ENCODE measurements at places on chromosomes 6 and 20.
A peak's percentile ranks its signal among the peaks of the same experiment; 100 is the strongest.

DNA sequence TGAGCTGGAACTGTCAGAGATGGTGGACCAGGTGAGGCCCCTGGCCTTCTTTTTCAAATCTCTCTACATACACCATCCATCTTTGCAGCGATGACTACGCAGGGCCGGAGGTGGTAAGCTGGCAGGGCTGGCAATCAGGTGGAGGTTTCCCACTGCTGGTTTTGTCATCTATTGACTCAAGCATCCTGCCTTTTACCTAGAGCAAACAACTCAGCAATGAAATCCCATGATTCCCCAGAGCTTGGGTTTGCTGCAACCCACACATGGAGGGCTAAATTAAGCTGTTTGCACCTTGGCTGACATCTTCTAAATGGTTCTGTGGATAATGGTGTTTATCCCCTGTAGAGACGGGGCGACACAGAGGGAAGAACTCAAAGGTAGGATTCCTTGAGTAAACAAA, 170.2 kb downstream of the SCP2D1 start:
- no peak for DNase-seq

- no peak for DNase-seq
These were observed 1407.9 kb upstream of the MAP3K7 start for GRCh38 chr6:91994787-91995186.

- peak; percentile 47 for DNase-seq
These were observed 71.9 kb downstream of the SRC start for GRCh38 chr20:37417617-37418467.

DNA sequence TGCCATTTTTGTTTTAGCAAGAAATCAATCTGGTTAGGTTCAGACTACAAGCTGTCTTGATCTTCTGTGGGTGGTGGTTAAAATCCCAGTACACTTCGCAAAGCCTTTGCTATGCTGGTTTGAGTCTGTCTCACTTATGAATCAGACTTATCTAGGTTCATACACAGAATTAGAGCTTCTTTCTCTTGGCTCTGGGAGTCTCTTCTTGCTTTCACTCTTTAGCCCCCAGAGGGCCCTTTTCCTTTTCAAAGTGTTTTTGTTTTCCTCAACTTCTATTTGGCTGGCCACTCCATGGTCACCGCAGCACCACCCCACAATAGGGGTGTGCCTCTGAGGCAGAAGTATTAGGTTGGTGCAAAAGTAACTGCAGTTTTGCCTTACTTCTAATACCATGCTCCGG, 21.3 kb downstream of the ECI2 start:
- DNase-seq: no peak

GRCh38 chr6:112206110-112206458, 48.3 kb downstream of the LAMA4 start:
- DNase-seq: no peak

DNA sequence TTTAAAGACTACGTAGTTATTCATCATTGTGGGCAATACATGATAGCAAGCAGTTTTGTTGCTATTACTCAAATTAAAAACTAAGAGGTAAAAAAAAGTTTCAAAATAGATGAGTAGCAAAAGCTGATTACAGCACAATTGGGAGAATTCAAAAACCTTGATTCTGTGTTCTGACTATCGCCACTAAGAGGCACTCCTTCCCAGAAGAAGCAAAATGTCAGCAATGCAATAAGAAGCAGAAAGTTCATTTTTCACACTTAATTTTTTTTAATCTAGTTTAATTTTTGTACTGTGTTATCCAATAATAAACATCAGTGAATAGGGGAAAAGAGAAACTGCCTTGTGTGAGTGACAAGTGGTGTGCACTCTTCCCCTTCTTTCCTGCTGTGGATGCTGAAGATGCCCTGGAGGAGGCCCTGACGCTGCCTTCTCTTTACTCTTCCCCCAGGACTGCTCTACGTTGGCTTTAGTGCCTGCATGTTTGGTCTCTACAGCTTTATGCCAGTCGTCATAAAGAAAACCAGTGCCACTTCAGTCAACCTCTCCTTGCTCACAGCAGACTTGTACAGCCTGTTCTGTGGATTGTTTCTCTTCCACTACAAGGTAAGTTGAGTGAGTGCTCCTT, 263.2 kb upstream of the PLN start:
- no peak for DNase-seq

GRCh38 chr6:98639089-98639635, 195.2 kb upstream of the POU3F2 start:
- DNase-seq: no peak

GRCh38 chr6:149566410-149567193, 427 bp downstream of the GINM1 start:
- peak; percentile 55 for DNase-seq

- no peak for DNase-seq
These were observed 287.1 kb upstream of the PRDM1 start for GRCh38 chr6:105799056-105799455.

- no peak for DNase-seq
These were observed 34.8 kb downstream of the TOP1 start for GRCh38 chr20:41063442-41063841.

GRCh38 chr6:21085211-21085610, 508.3 kb upstream of the SOX4 start:
- no peak for DNase-seq

GRCh38 chr20:11826334-11826733, 91.4 kb upstream of the BTBD3 start:
- no peak for DNase-seq

GRCh38 chr6:140178520-140178919, 804.1 kb upstream of the CITED2 start:
- peak; percentile 34 for DNase-seq

GRCh38 chr6:87636315-87636714, 46.4 kb downstream of the ORC3 start:
- DNase-seq: no peak

DNA sequence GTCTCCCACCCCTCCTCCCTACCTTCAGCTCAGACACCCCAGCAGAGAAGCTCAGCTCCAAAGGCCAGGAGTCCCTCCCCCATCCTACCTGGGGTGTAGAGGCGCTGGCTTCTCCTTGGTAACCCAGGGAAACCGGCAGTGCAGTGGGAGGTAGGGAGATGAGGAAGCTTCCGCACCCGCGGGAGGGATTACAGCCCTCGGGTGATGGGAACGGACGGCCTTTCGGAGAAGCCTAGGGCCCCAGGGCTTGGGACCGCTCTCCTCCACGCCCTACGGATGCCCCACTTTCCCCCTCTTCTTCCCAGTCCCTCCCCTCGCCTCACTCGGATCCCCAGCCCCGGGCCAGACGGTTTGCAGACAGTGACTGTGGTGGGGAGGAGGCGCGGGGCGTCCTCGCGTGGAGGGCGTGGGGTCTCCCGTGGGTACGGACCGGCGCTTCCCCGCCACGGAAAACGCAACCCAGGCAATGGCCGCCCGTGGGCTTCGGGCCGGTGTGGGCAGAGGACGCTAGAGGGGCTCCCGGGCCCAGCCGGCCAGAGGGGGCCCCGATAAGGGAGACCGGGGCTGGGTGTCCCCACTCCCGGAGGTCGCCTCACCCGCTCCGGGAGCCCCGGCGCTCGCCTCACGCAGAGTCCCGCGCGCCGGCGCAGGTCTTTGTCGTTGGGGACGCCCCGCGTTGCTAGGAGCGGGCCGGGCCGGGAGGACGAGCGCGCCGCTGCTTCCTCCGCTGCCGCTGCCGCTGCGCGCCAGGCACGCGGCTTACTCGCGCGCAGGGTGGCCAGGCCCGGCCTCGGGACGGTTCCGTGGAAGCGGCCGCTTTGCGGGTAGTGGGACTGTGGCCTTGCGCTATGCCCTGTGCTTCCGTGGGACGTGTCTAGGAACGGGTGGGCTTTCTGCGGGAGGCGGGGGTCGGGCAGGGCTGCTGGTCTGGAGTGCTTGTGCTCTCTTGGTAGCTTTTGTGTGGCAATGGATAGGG, 15.8 kb downstream of the AARS2 start:
- DNase-seq: peak; percentile 58

GRCh38 chr6:90463359-90463758, 123.5 kb downstream of the MAP3K7 start:
- no peak for DNase-seq

GRCh38 chr6:164962805-164963204, 346.6 kb downstream of the C6orf118 start:
- DNase-seq: no peak

- no peak for DNase-seq
These were observed 131.4 kb upstream of the ENPP5 start for GRCh38 chr6:46302176-46302575.

DNA sequence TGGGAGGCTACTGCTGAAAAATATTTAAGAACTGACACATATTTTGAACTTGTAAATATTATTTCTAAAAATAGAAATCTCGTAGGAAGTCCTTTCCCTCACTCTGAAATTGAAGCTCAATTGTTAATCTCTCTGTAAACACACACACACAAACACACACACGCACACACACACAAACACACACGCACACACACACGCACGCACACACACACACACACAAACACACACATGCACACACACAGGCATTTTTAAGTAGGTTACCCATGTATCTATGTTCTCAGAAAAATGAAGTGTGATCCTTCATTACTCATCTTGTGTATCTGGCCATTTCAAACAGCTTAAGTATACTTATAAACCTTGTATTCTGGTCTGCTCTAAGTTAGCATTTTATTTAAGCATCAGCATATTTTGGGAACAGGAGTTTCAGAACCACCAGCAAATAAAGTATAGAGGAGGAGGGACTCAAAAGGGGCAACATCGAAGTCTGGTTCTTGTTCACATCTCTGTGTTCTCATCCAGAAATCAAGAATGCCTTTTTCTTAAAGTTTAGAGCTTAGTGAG, 11.6 kb downstream of the CCN6 start:
- DNase-seq: peak; percentile 33

GRCh38 chr20:40571639-40572038, 117.4 kb downstream of the MAFB start:
- DNase-seq: no peak

GRCh38 chr6:76684875-76685274, 612.4 kb upstream of the IMPG1 start:
- peak; percentile 23 for DNase-seq

GRCh38 chr20:32858701-32859372, at the start of gene EFCAB8:
EFCAB8 (plus strand) TSS chr20:32858923; CDS start chr20:32863793, 4,870 bp downstream.
- DNase-seq: peak; percentile 76

- peak; percentile 65 for DNase-seq
These were observed 827 bp downstream of the E2F3 start for GRCh38 chr6:20402342-20403069.

GRCh38 chr6:44219053-44219814, 2.5 kb downstream of the MYMX start:
- DNase-seq: peak; percentile 94

- DNase-seq: no peak
These were observed 5.5 kb downstream of the FOXQ1 start for GRCh38 chr6:1317302-1317815.

DNA sequence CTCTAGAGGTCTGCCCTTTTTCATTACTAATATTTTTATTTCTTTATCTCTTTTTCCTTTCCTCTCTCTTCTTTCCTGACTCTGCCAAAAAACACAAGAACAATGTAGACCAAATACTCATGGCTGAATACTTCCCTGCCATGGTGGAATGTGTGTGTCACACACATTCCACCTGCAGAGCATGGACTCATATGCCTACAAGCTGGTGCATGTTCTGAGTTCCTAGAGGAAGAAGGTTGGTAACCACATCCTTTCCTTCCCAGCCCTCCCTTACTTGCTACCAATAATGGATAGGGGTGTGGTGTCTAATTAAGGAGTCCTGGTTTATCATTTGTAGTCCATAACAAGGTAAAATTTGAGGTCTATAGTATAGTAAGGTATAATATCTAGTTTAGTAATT, 15.2 kb upstream of the CST9L start:
- no peak for DNase-seq

DNA sequence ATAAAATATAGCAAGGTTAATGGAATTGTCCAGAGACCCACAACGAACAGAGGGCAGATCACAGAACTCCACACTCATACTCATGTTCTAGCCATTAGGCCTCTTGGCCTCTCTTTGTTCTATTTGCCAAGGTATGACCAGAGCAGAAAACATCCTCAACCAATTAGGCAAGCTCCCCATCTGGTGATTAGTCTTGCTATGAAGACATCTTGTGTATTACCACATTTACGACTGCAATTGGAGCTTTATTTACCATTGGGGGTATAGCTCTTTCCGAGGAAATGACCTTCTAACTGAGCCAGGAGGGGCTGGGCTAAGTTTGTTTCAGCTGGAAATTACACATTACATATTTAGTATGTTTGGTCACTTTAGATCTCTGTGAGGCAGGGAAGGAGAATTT, 593.9 kb downstream of the CD109 start:
- DNase-seq: peak; percentile 23

Data from lung (tissue), 17 donors.